HCEC 1CT (cell line): ENCODE measurements at places on chromosomes 5 and 9.

DNA sequence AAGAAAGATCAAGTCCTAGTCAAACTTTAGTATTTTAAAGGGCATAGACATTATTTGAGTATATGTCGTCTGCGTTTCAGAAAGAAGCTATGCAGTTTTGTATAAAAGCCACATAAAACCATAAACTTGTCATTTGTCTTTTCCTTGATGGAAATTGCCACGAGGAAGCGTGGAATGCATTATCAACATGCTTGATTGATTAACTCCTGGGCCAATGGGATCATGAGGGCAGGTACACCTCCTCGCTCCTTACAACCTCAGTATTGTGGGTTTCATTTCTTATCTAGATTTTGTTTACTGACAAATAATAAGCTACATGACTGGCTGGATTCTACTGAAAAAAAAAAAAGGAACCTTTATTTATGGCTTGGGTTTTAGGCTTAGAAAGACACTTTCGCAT, 122.5 kb upstream of the RFX3 start:
- no peak for DNase-seq

- peak; percentile 74 for DNase-seq
Observed at GRCh38 chr9:125146247-125146646, 2.9 kb upstream of the SCAI start.

DNA sequence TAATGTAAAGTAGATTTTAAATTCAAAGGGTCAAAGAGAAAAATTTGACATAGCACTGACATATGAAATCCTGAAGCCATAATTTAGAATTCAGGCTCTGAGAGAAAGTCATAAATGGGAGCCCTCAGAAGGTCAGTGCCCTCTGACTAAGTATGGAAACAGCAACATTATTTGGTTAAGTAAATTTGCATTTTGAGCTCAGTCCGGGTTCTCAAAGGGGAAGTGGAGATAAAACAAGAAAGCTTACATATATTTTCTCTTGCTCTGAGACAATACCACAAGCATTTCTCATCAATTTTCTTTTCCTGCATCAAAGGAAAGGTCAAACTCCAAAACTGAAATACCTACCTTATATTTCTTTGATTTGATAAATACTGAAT, 348.0 kb downstream of the SEMA5A start:
- peak; percentile 84 for DNase-seq

DNA sequence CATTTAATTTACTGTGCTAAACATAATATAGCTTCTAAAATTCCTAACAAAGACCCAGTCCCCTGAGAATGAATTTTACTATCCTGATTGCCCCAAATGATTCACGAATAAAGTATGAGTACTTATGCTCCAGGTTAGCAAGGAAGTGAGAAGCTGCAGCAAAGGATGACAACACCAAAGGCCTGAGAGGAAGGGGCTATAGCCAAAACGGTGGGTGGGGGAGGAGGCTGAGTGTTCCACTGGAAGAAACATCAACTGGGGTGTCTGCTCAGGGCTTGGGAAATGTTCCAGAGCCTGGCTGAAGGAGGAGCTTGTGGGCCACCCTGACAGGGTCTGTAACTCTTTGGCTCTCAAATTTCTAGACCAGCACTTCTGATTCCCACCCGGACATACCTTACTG, 157.3 kb downstream of the ADAMTS12 start:
- no peak for DNase-seq

- DNase-seq, result peak; percentile 88
Observed at GRCh38 chr5:34517249-34517648, 138.9 kb upstream of the RAI14 start.

DNA sequence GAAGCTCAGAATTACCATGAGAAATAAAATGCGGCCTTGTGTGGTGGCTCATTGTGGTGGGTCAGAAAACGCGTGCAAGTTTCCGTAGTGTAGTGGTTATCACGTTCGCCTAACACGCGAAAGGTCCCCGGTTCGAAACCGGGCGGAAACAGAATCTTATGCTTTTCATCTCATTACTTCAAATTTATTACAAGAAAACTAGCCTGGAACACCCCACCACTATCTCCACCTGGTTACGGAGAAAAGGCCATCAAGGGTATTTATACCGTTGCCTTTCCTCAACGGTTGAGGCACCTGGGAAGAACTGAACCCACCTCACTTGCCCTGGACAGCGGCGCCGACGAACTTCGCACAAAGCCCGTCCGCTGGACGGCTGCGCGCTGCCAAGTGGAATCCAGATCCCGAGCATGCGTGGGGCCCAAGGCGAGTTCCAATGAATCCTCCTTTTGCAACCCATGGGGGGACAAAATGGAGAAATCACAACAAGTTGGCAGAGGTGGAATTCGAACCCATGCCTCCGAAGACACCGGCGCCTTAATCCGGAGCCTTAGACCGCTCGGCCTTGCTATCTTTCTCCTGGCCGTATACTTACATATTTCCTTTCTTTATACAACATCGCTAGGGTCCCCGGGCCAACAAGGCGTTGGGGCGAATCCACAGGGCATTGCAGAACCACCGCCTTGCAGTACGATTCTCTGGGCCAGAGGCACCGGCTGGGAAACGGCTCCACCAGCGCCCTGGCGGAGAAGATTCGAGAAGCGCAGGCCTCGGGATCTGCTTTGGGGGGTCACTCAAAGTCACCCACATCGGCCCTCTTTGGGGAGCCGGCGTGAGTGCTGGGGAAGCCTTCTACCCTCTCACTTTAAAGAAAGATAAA, 16.9 kb downstream of the OR2V2 start:
- DNase-seq, result no peak
